ENCODE measurements at places on chromosomes 2 and 18.
A peak's percentile ranks its signal among the peaks of the same experiment; 100 is the strongest.

GRCh38 chr2:209534228-209534627 lies 110.4 kb downstream of the MAP2 start:
- DNase-seq: no peak

- peak; percentile 67 for DNase-seq
Measured at GRCh38 chr2:120878970-120879369, 143.3 kb downstream of the GLI2 start.

- DNase-seq: no peak
Measured at GRCh38 chr18:40935423-40935822, 1019.6 kb upstream of the PIK3C3 start.

DNA sequence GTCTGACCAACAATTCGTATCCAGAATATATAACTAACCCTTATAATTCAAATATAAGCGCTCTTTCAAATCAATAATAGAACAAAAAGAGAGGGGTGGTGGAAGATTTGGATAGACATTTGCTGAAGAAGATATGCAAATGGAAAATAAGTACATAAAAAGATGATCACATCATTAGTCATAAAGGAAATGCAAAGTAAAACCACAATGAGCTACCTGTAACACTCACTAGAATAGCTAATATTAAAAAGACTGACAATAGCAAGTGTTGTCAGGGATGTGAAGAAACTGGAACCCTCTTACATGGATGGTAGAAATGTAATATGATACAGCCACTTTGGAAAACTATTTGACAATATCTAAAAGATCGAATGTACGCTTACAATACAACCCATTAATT lies 84.9 kb upstream of the MRPS9 start:
- no peak for DNase-seq

DNA sequence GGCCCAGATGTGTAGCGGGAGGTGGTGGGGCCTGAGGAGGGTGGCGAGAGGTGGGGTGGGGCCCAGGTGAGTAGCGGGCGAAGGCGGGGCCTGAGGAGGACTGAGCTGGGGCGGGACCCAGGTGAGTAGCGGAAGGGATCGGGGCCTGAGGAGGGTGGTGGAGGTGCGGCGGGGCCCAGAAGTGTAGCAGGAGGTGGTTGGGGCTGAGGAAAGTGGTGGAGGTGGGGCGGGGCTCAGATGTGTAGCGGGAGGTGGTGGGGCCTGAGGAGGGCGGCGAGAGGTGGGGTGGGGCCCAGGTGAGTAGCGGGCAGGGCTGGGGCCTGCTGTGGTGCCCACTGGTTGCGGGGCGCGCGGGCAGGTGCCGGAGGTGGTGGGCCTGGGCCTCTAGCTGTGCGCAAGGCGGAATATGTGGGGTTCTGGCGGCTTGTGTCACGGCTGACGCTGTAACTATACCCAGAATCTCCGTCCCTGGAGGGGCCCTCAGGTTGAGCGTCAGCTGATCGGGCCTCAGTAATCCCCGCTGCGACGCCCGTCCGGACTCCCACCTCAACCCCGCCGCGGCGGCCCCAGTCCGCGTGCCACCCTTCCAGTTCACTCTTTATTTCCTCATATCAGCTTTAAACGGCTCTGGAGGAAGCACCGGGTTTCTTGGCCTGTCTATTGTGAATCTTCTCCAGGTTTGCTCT lies 866 bp upstream of the SF3B6 start:
- DNase-seq: peak; percentile 59

DNA sequence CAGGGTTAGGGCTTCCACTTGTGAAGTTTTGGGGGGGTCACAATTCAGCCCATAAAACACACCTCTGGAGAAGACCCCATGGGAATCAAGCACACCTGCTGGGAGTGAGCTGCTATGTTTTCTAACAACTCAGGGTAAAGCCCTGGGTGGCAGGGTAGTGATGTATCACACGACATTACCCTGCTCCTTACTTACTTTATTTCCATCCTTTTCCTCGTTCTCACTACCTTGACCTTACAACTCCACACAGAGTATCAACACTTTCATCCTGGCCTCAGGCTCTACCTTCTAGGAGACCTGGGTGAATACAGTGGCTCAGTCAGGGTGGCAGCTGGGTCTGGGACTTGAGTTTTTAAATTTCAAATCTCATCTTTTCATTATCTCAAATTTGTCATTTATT lies 290.3 kb downstream of the CYRIA start:
- no peak for DNase-seq

DNA sequence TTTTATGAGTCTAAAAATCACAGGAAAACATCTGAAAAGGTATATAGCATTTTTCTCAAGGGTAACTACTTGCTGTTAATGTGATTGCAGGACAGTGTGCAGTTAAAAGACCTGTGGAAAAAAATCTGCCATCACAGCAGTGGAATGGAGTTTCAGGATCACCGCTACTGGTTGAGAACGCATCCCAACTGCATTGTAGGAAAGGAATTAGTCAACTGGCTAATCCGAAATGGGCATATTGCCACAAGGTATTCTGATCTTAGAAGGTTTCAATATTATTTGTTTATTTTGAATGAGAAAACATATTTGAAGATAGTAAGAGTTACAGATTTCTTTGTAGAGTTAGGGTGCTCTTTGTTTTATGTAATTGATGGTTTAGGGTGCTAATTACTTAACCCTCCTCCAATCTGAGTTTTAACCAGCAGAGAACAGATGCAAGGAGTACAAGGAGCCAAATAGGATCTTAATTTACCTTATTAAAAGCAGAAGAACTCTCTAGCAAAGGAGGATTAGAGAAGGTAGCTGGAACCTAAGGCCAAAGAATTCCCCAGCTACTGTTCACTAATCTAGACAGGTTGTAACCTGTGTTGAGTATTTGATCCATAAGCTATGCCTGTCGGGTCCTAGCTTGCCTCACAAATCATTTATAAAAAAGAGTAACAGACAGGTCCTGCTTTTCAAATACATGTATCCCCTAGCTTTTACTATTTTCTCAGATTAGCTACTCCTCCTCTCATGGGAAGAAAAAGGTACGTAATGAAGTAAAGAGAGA lies 35.0 kb downstream of the PIKFYVE start:
- peak; percentile 8 for DNase-seq

DNA sequence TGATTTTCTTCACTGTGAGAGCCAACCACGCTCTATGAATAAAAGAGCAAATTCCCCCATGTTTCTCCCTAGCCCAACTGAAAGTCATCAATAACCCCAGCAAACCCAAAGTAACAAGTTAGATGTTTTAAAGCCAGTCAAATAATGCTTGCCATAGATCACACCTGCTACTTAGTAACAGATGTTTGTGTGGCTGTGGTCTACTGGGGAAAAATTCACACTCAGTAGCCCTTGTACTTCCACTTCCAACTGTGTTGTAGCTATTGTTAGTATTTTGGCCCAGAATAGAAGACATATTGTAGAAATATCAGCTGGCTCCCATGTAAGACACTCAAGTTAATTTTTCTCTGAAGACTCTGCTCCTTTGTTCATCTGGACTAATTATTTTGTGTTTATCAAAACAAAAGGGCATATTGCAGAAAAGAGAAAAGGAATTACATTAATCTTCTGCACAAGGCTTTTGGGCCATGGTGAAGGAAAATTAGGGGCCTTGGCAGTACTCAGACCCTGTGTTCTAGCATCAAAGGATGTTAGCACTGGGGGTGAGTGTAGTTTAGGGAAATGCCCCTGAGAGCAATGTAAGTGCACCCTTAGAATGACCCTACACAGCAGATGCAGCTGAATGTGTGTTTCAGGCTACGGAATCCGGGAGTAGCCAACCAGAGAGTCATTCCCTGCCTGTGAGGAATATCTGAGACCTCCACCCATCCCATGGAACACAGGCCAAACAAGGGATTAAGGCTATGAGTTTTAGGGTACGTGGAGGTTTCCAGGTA lies 521.9 kb downstream of the EPHA4 start:
- no peak for DNase-seq

GRCh38 chr2:177501186-177501585 lies 108.6 kb downstream of the AGPS start:
- DNase-seq: no peak

DNA sequence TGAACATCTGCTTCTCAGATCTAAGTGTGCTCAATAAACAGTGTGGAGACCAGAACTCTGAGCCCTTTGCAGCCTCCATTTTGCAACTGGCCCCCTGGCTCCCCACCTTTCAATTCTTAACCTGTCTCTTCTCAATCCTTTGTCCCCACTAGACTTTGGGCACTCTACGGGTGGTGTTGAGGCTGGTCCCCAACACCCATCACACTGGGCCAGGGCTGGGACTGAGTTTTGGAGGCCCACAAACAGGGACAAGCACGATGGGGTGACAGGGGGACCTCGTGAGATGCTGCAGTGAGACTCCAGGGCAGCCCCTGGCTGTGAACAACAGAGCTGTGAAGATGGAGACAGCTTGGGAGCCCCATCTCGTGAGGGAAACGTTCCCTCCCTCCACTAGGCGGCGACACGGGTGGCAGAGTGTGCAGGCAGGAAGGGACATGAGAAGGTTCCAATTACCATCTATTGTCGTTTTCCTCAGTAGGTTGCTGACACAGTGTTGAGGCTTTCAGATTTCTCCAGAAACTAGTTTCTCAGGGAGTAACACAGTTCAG lies 1.2 kb downstream of the ANKMY1 start:
- peak; percentile 72 for DNase-seq

- DNase-seq: no peak
Measured at GRCh38 chr2:47064106-47064505, 91.0 kb downstream of the STPG4 start.

GRCh38 chr2:176490061-176490861 lies 221.0 kb downstream of the MTX2 start:
- DNase-seq: peak; percentile 86

DNA sequence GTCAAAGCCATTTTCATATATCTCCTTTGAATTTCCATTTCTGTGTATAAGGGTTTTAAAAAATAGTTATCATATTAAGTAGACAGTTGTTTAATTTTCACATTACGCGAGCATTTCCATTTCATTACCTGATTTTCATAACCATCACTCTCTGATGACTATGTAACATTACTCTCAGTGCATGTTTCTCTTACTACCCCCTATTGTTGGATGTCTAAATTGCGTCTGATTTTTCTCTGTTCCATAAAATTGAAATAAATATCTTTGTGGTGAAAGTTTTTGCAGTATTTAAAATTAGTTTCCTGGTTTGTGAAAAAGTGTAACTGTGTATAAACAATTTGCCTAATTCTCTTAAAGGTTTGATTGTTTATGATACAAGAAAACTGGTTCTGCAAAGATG lies 123.8 kb downstream of the MYO1B start:
- DNase-seq: no peak

DNA sequence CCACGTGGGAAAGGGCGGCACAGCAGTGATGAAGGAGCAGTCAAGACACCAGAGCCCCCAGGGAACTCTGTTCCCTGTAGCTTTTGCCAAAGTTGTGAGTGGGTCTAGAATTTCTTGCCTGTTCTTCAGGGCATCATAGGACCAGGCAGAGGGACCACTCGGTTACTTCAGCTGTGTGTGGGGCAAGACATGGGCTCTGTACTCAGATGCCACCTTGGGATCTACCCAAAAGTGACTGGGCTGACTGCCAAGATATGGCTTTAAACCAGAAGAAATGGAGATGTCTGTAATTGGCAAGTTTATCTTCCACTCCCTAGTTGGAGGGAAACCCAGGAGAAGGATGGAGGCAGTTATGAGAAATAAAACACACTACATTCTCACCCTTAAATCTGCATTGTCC lies 29.6 kb downstream of the KCNF1 start:
- DNase-seq: no peak

- no peak for DNase-seq
Measured at GRCh38 chr2:11646530-11646929, 23.5 kb downstream of the NTSR2 start.

DNA sequence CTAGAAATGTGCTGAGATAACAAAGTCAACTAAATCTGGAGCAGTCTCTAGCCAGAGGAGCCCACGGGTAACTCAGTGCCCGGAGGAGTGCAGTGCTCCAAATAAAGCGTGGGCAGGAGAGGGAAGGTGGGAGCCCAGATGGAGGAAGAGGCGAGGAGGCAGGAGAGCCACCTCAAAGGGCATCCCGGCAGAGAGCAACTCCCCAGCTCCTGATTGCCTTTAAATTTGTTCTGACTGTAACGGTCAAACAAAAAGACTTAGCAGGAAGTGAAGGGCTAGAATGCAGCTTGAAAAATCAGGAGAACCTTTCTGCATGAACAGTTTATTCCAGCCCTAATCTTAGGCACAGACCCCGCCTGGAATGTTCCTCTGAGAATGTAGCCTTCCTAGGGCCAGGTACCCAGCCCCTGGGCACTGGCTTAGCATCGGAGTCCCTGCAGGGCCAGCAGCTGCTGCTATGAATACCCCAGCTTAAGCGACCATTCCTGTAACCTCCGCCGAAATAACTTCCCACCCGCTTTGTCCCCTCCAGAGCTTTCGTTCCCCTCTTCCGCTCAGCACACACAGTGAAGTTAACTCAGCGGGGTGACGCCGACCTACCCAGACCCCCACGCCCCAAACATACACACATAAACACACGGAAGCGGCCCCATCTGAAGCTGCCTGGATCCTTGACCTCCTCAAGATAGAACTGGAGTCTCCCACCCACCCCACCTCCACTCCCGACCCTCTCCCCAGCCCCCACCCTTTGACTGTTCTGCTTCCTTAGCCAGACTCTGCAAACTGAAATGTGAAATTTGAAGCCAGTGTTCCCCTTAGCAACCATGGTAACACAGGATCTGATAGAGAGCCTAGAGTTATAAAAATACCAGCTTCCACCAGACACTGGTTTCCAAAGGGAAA lies 123.2 kb downstream of the SMAD7 start:
- peak; percentile 92 for DNase-seq

GRCh38 chr2:16661936-16662839 lies 3.4 kb downstream of the CYRIA start:
- no peak for DNase-seq

- peak; percentile 89 for DNase-seq
Measured at GRCh38 chr2:216694082-216694825, 1.1 kb downstream of the IGFBP5 start.

DNA sequence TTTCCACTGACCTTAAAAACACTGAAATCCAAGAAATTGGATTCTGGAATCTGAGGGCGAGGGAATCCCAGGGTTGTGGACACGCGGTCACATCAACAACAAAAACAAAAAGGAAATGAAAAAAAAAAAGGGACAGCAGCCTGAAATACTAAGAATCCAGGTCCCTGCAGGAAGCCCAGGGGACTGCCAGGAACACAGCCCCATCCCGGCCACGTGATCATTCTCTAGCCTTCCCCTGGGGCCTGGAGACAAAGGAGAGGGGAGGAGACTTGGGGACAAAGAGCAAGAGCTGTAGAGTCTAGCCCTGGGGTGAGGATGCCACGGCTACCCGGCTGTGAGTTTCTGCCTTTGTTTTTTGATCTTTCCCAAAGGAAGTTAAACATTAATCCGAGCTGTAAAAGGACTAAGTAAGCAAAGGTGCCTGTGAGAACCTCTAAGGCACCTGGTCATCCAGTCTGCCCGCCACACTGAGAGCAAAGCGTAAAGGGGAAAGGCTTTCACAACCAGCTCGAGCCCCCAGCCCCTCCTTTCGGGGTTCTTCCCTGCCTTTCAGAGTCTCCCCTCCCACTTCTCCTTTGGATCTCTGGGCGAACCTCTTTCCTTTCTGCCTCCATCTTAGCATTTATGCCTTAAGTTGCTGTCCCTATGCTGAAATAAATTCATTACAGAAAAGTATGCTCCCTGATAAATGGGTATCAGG lies 57.9 kb upstream of the MSH2 start:
- DNase-seq: peak; percentile 98

- DNase-seq: no peak
Measured at GRCh38 chr2:97963880-97964279, 31.9 kb downstream of the TMEM131 start.
